ENCODE measurements at places on chromosomes 13 and 19.

DNA sequence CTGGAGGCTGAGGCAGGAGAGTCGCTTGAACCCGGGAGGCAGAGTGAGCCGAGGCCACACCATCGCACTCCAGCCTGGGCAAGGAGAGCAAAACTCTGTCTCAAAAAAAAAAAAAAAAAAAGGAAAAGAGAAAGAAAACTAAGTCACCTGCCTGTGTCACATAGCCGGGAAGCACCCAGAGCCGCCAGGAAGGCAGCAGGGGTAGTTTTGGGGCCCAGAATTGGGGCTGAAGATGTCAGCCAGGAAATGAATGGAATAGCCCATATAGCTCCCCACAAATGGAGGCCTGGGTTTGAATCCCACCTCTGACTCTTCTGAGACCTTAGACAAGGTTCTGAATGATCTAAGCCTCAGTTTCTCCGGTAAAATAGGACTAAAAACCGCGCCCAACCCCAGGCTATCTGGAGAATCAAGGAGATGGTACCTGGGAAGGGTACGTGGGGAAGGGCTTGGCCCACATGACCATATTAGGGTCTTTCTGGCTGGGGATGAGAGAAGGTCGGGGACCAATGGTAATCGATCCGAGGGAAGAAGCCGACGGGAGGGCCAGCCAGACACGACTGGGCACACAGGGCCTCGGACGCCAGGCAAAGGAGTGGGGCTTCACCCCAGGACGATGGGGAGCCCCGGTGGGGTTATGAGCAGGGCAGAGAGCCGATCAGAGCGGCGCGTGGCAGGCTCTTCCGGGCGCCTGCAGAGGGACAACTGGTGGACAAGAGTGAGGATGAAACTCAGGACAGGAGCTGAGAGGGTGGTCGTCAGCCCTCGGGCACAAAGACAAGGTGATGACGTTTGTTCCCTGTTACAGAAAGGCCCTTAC, 14.4 kb downstream of the CCDC124 start:
- DNase-seq = no peak

DNA sequence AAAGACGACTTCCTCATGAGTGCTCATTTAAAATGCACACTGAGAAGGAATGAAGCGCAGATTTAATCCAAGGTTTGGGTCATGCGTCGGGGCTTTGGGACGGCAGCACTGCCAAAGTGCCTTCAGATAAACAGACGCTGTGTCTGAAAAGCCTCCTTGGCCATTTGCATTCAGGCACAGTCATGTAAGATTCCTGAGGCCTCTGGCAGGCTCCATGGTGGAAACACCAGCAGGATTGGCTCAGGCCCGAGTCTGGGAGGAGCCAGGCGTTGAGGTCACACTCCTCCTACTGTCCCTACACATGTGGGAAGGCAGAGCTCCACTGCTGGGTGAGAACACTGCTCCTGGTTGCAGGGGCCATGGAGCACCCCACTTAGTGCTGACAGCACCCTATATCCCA, 113.3 kb upstream of the KL start:
- no peak for DNase-seq

- no peak for DNase-seq
These were observed 601.3 kb upstream of the MIR17HG start for GRCh38 chr13:90746230-90746629.

GRCh38 chr13:93325303-93326233, 99.0 kb downstream of the GPC6 start:
- DNase-seq = no peak

- no peak for DNase-seq
These were observed 28.2 kb downstream of the CILP2 start for GRCh38 chr19:19566306-19566705.

DNA sequence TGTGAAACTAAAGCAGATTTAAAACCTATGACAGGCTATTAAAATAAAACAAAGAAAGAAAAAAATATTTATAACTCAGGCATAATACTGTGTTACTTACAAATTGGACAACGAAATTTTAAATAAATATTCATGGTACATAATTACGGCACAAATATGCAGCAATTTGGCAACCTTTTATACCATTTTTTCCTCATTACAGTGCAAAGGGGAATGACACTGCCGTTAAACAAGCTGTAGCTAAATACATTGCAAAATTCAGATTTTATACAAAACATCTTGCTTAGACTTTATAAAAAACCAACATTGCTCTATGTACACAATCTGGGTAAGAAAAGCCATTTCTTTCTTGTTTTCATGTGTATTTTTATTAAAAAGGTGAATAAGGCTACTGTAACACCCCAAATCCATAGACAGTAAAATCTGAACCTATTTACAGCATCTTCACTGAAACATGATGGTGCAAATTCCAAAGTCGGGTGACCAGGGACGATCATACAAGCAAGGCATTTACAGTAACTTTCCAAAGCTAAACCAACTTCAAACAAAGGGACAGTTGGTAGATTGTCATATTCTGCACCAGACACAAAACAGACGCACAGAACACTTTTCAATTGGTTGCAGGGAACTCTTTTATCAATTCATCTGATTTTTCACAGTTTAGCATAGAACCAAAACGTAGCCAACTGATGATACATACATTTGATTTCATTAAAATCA, 45.5 kb downstream of the EFNB2 start:
- DNase-seq = no peak

GRCh38 chr13:97327506-97328221, 105.5 kb downstream of the MBNL2 start:
- no peak for DNase-seq

Data from activated gamma-delta T cell (primary cell).